ENCODE measurements at places on chromosomes 16 and 17.

DNA sequence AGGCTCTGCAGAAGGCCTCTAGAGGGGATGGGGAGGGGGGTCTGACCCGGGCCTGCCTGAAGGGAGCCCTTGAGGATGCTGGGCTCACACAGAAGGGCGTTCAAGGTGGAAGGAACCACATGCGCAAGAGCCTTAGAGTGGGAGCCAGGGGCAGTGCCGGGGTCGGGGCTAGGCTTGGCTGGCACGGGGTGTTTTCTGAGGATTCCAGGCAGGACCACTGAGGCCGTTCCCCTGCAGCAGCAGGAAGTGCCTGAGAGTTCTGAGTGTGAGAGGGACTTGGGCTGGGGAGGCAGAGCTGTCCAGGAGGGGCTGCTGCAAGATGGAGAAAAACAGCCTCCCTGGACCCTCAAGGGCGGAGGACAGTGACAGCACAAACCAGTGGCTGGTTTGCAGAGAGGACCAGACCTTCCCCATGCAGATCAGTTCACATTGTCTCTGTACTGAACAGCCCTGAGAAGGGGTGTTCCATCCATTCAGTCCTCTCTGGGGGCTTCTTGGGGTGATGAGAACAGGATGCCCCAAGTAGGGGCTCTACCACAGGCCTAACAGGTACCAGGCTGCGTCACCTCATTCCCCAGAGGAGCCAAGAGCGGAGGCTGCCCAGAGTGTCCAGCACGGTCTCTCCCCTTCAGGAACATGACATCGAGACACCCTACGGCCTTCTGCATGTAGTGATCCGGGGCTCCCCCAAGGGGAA, 3.4 kb downstream of the NDRG4 start:
- DNase-seq, result no peak

- peak; percentile 36 for DNase-seq
Measured at GRCh38 chr17:59372138-59372751, 40.8 kb downstream of the YPEL2 start.

DNA sequence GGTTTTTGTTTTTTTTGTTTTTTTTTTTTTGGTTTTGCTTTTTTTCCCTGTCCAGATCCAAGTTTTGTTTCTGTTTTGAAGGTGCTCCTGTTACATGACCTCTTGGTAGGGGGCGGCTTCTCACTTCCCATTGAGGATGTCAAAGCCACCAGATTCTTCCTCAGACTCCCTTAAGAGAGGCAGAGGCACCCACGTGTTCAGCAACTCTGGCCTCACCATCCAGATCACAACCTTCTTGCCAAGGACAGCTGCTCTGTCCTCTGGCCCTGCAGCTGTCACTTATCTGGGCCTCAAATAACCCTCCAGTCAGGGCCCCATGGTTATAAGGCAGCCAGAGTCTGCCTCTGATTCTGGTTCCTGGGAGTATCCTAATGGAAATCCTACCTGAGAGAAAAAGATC, 208.5 kb downstream of the STX8 start:
- DNase-seq, result no peak

DNA sequence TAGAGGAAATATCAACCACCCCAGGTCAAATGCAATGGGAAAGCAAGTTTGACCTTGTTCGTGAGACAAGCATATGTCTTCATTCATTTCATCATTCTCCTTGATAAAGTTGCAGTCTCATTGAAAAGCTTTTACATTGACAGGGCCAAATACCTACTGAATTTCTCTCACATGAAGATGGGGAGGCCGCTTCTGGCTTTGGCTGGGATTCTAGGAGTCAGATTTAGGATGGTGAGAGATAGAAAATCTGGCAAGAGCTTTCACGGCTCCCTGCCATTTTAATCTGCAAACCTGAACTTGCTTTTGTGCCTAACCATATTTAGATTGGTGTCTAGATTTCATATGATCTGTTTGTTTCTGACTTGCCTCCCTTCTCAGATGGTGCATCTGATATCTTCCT, 88.0 kb downstream of the TMEM100 start:
- no peak for DNase-seq

GRCh38 chr16:53534206-53534605, 31.2 kb upstream of the AKTIP start:
- DNase-seq, result no peak

GRCh38 chr17:81528651-81529436, 667 bp downstream of the FSCN2 start:
- no peak for DNase-seq

- no peak for DNase-seq
Measured at GRCh38 chr17:82863383-82863940, 23.6 kb upstream of the ZNF750 start.

GRCh38 chr16:22862046-22862445, 48.1 kb downstream of the HS3ST2 start:
- no peak for DNase-seq

DNA sequence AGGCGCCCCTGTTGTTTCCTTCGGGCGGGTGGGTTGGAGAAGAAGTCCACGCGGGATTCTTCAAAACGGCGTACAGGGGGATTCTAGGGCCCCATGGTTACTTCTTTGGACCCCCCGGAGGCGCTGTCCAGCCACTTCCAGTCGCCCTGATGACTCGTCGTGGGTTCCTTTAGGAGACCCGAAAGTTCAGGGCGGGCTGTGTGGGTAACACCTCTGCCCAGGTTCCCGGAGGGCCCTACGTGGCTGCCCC, 716 bp upstream of the HIC1 start:
- no peak for DNase-seq

- no peak for DNase-seq
Measured at GRCh38 chr17:497241-498034, 144.8 kb upstream of the RPH3AL start.

DNA sequence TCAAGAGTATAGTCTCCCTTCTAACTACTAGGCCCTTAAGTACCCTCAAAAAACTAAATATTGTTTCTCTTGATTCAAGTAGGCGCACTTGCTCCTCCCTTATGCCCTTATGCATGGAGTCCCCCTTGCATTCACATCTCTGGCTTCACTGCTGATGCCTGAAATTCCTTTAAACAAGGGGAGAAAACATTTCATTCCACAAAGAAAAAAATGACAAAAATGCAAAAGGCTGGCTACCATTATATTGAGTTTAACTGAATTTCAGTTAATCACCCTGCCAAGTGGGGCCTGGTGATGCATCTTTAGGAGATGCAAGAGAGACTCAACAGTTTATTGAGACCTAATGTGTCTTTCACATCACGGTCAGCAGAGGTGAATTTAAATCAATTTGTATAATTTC, 35.6 kb downstream of the CRLF3 start:
- no peak for DNase-seq

DNA sequence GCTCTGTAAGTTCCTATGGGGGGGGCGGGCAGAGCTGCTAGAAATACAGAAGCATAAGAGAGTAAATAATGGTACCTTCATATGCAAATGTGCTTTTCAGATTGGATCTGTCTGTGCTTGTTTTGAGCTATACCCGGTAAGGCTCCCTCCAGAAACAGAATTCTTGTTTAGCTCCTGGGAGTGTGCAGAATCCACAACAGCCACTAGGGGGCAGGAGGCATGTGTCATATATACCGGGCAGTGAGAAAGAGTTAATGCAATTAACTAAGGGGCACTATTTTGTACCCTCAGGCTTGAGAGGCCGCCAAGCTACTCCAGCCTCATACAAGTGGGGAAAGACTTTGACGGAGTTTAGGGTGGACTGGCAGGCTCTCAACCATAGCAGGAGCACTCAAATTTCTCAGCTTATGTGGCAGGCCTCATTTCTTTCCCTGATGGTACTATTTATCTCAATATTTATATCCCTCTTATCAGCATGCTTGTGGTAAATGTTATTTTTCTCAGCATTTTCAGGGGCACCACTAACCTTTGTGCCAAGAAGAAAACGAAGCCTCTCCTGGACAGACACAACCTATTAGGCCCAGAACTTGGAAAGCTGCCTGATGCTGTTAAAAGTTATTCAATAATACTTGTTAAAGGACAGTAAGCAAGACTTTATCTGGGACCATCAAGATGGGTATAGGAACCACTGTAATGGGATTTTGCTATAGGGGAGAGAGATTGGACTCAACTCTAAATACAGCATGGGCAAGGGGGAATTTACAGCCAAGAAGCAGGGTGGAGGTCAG, 10.7 kb upstream of the CENPV start:
- DNase-seq, result peak; percentile 92

GRCh38 chr17:75516619-75517296, 430 bp downstream of the TSEN54 start:
- DNase-seq, result peak; percentile 50

GRCh38 chr17:66522591-66523272, 220.3 kb downstream of the PRKCA start:
- DNase-seq, result no peak

DNA sequence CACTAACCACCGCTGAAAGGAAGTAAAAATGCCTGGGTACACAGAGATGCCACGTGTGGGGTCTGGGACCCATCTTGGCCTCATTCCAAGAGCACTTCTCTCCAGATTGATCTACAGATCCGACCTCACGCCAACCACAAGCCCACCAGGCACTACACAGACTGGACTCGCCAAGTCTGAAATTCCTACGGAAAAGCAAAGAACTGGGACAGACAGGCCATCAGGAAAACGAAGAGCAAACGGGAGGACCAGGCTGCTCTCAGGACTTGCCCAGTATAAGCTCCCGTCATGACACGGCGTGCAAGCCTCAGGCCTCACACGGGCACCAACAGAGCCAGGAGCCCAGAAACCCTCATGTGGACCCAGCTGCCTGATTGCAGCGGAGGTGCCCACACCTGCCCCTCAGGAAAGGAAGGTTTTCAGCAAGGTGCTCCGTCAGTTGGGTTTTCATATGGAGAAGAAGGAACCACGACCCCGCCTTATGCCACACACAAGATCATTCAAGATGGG, 20.1 kb upstream of the C16orf95 start:
- DNase-seq, result peak; percentile 39

GRCh38 chr16:49416001-49416675, 42.5 kb downstream of the C16orf78 start:
- DNase-seq, result no peak

GRCh38 chr17:9645851-9646545, 681 bp downstream of the USP43 start:
- DNase-seq, result peak; percentile 70

DNA sequence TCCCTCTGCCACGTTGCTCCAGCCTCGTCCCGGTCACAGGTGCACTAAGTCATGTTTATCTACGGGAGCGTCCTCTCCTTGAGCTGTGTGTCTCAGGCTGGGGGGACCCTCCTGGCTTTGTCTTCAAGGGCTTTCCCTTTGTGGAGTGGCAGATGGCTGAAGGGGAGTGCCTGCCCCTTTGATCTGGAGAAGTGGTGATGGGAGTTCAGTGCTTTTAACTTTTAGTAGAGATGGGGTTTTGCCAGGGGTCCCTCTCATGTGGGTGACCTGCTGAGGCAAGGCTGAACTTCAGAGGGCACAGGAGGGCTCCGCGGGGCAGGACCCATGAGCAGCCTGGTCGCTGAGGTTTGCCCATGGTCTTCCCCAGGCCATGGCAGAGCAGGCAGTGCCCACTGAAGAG, 73.1 kb upstream of the CDC42EP4 start:
- DNase-seq, result no peak
